ENCODE measurements at places on chromosomes 12 and 14.

- DNase-seq = peak; percentile 94
These were observed 58.9 kb upstream of the PLEKHG3 start for GRCh38 chr14:64645220-64645892.

GRCh38 chr12:25322918-25323531 lies 72.3 kb upstream of the KRAS start:
- no peak for DNase-seq

DNA sequence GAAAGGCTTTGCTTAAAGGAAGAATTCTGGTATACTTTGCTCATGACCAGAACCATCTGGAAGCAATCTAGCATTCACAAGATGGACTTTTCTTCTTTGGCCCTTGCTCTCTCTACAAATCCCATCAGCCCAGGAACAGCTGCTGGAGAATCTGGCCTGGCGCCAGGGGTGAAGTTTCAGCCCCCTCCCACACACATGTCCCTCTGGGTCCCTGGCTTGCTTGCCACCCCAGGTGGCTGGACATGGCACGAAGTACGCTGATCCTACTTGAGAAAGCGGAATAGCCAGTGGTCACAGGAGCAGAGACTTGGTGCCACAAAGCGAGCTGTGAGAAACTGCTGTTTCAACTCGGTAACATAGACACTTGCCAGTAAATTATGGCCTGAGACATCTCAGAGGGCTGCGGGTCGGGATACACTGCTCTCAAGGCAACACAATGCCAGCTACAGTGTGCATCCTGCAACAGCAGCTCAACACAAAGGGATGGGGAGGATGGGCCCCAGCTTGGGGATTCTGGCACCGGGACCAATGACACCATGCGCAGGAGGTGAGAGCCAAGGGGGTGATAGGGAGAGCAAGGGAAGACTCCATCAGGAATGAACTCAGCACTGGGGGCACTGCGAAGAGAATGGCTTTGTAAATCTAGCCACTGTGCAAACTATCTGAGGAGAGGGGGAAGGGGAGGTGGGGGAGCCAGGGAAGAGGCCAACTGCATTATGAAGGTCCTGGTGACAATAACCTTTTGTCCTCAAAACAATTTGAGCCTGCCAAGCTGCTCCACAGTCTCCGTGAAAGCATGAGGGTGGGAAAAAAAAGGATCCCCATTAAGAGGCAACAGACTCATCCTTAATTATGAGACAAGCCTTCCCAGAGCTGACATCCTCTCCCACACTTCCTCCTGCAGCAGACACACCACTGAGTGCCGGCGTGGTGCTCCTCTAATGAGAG lies 219.9 kb downstream of the PPM1H start:
- no peak for DNase-seq

- no peak for DNase-seq
These were observed 32.2 kb downstream of the TESC start for GRCh38 chr12:117067016-117067415.

GRCh38 chr12:81610955-81611889 lies 147.9 kb downstream of the PPFIA2 start:
- peak; percentile 3 for DNase-seq

DNA sequence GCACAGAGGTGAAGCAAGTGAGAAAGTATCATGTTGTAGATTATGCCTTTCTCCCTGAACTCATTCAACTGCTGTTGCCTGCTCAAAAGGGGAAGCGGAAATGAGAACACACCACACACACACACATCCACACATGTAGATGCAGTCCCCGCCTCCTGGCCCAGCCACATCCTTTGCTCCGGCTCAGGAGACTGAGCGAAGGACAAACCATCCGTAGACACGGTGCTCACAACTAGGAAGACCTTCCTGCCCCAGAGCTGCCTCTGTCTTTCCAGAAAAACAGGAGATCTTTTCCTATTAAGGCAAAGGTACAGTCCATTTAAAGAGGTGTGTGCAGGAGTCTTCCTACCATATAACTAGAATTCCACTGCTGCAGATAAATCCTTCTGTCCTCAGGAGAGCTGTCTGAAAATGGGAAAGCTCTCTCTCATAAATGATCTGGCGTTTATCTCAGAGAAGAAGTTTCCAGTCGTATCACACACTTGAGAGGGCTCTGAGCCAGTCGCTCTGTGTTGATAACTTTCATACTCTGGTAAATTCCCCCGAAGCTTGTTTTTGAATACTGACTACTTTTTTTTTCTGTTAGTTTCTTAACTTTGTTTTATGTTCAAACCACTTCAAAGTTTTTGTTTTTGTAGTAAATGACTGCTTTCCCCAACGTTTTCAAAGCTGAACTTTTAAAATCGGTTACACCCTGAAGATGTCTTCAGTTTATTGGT lies at the start of gene TESPA1:
TESPA1 (minus strand) TSS at position 105 of the 719 bp plus-strand sequence. CDS start 10,200 bp downstream, outside the sequence.
- no peak for DNase-seq
